CD4-positive, CD25-positive, alpha-beta regulatory T cell (primary cell): ENCODE measurements at places on chromosomes 5 and 9.
A peak's percentile ranks its signal among the peaks of the same experiment; 100 is the strongest.

GRCh38 chr5:136279314-136279713, 86.0 kb downstream of the TRPC7 start:
- no peak for DNase-seq

DNA sequence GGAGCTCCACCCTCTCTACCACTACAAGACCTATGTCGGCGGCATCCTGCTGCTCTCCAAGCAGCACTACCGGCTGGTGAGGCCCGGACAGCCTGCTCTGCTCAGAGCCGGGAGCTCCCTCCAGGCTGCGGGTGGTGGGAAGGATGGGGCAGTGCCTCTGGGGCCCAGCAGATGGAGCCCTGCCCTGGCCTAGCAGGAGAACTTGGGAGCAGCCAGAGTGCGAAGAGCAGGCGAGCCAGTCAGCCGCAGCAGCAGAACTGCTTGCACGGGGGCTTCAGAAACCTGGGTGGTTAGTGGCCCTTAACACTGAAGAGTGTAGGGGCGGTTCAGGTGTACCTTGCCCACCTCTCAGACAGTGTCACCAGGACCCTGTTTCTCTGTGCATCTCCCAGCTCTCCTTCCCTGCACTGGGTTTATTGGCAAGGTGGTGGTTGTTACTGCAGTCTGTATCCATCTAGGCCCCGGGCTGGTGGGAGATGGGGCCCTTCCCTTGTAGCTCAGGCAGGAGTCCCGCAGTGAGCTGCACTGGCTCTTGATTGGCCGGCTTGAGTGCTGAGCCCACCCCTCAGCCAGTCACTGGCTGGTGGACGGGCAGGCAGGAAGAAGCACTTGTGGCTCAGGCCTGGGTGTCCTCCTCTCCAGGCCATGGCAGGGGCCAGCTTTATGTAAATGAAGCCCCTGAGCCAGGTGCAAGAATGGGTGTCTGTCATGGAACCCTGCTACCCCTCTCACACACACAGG, 7.7 kb downstream of the B4GALT7 start:
- peak; percentile 46 for DNase-seq

- DNase-seq: no peak
Measured at GRCh38 chr5:77259476-77259875, 49.0 kb downstream of the PDE8B start.

DNA sequence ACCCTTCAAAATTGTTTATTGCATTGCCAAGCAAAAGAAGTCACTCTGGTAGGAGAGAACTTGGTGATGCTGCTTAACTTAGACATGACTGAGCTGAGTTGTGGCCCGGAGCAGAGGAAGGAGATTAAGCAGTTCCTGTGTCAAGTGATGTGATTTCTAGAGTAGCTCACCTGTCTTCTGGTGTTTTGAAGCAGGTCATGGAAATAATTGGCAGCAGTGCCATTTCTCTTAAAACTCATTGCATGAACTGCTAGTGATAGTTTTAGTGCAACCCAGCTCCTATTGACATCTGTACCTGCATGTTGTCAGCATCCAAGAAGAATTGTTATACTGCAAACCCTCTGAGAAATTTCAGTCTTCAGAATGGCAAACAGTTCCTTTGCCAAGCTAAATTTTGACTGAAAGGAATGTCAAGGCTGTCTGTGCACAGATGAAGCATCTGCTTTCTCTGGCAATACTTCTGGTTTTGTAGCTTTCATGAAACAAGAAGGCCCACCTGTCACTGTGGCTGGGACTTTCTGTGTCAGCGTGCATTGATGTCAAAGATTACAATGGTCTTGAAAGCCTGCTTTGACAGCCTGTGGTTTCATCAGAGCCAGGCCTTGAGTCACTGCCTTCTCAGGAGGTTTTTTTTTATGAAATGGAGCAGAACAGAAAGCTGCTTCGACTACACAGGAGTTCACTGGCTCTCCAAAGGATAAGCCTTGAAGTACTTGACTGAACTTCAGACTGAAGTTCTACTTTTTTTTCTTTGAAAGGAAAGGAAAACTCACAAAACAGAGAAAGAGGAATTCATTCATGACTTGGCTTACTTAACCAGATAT, 90.6 kb downstream of the RALGPS1 start:
- peak; percentile 74 for DNase-seq

- DNase-seq: no peak
Measured at GRCh38 chr5:77311214-77311571, 100.7 kb downstream of the PDE8B start.

DNA sequence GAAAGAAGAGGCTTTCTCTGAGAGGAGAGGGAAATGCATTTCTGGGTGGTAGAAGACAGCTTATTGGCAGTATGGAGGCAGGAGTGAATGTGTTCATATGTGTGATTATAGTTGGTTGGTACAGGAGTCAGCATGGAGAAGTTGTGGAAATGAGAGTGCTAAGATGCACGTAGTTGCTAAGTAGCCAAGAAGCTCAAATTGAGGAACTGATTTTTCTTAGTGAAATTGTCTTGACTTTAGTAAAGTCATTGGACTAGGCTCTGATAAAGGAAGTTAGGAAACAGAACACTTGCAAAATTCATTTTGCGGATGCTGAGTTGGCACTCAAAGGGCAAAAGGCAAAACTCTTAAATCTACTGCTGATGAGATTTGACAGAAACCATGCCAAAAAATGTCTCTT, 158.9 kb upstream of the VCAN start:
- DNase-seq: no peak

GRCh38 chr9:81465468-81466011, 223.8 kb downstream of the TLE1 start:
- DNase-seq: no peak

DNA sequence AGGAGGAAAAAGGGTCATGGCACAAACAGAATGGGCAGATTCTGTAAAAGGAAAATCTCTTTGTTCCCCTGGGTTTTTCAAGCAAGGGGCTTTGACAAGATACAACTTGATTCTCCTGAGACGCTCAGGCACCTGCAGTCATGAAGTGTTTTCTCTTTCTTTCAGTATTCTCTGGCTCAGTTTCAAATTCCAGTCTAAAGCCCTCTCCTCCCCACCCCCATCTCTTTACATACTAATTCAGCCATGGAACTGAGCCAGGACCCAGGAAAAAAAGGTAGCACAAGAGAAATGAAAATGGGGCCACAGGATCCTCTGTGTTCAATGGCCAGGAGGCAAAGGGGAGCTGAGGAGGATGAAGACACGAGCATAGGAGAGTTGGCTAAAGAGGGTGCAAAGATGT, 408.4 kb downstream of the SPOCK1 start:
- DNase-seq: no peak

DNA sequence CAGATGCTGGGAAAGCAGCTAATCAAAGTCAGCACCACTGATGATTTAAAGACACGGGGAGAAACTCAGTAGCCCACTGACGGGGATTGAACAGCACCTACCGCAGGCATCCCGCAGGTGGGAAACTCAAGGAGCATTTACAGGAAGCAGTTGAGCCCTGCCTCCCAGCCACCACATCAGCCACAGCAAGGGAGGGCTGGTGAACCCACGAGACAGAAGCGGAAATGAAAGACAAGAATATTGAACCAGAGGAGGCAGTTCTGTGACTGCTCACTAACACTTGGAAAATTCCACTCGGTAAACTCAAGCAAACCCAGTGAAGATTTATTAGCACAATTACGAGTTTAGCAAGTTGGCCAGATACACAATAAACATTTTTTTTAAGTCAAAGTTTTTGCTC, 10.6 kb upstream of the FAM163B start:
- peak; percentile 26 for DNase-seq

DNA sequence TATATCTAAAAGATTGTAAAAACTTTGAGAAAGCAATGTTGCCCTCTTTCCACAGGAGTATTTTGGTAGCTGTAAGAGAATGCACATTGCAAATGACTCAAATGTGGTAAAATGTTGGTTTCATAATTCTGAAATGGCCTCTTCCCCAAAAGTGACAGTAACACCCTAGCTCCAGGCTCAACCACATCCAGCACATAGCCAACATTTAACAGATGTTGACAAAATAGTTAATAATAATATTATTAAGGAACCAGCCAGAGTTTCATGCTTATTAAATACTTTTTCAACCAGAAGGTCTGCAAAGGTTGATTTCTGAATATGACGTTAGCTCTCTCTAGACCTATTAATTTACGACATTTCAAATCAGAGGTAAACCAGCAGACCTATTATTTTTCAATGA, 1.3 kb downstream of the ANXA1 start:
- DNase-seq: no peak

GRCh38 chr9:109276469-109277440, 44.1 kb downstream of the EPB41L4B start:
- no peak for DNase-seq

GRCh38 chr5:55232985-55233928, at the start of gene CCNO:
Gene CCNO, minus strand, starts transcription at chr5:55233608. Its CDS starts 85 bp downstream, at chr5:55233523.
- DNase-seq: peak; percentile 70

- DNase-seq: peak; percentile 9
Measured at GRCh38 chr9:15357050-15357653, 50.1 kb upstream of the TTC39B start.

DNA sequence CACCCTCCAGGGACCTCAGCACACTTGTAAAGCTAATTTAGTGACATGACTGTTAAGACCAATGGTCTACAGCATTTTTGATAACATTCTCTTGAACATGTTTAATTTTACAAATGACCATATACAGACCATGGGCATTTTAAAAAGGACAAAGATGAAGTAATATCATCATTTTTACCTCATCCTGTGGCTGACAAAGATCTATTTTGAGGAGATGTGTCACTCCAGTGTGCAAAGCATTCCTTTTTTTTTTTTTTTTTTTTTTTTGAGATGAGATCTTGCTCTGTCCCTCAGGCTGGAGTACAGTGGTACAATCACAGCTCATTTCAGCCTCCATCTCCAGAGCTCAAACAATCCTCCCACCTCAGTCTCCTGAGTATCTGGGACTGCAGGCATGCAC, 118.2 kb upstream of the TBC1D2 start:
- no peak for DNase-seq

- DNase-seq: peak; percentile 85
Measured at GRCh38 chr5:39217365-39218281, 1.7 kb downstream of the FYB1 start.

GRCh38 chr9:9133526-9133925, 1333.9 kb upstream of the DMAC1 start:
- DNase-seq: no peak

DNA sequence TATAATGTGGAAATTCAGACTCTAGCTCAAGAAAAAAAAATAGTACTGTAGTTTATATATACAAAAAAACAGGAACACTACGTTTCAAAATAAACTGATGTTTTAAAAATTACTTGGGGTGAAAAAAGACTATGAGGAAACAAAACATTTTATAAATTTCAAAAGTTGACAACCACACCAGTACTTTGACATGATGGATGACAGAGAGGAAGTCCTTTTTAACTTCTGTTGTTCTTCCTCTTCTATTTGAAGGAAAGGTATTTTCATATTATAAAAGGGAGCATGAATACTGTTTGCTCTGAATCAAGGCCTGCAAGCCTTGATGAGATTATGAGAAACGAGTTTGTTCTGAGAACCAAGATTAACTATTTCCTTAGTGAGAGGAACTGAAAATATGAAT, 456.9 kb downstream of the TAF11L14 start:
- DNase-seq: no peak
